ENCODE measurements at places on chromosomes 5 and 9.

GRCh38 chr5:39765366-39765765 lies 340.6 kb upstream of the DAB2 start:
- no peak for DNase-seq

DNA sequence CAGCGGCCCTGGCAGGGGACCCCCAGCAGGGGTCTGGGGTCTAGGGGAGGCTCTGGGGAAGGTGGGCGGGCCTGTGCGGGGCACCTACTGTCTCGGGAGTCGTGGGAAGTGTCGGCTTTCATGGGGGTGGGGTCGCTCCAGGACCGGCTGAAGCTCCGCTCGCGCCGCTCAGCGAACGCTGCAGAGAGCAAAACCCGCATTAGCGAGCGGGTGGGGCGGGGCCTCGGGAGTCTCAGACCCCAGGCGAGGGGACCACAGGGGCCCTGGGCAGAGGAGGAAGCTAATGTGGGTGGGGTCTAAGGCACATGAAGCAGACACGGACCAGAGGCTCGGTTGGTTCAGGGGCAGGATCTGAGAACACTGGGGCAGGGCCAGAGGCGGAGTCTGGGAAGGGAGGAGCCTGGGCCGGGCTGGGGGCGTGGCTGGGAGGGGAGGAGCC lies 5.5 kb downstream of the NSMF start:
- peak; percentile 72 for DNase-seq

GRCh38 chr9:132610661-132611060 lies 28.3 kb downstream of the BARHL1 start:
- no peak for DNase-seq

DNA sequence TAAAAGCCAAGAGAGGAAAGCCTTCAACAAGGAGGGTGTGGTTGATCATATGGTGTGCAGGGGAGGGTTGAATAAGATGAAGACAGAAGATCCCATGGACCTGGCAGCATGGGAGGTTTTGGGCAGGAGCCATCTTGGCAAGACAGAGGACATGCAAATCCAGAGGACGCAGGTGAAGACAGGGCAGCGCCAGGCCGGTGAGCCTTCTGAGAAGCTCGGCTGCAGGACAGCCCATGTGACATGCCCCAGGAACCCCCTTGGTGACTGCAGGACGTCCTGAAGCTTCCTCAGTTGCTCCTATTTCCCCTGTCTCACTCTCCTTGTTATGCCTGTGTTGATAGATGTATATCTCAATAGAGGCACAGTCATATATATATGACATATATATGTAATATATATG lies 159.4 kb downstream of the GADD45G start:
- DNase-seq, result no peak

DNA sequence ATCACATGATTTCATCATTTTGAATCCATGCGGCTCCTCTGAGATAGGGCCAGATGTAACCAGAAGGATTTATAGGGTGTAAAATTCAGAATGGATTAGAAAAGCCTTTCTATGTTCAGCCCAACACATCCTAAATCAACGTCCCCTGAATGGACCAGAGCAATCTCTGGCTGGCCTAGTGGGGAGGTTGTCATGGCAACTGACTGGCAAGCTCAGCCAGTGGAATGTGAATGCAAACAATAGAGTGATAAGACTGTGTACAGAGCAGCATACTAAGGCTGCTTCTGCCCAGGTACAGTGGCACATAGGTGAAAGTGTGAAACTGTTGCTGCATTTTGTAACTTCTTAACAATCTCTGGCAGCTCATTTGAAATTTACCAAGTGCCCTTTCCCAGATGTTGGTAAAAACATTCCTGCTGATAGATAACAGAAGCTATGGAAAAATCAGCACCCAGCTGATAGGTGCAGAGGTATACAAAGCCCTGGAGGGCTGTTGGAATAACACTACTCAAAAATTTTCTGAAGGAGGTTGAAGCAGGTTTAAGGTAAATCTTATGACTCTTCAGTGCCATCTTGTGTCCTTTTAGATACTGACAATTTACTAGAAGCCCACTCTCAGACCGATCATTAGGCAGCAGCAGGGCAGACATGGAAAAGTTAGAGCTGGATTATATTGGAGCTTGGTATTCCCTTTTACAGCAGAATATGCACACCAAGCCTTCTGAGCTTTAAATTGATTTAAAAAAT lies 267.2 kb downstream of the RAB3C start:
- no peak for DNase-seq

DNA sequence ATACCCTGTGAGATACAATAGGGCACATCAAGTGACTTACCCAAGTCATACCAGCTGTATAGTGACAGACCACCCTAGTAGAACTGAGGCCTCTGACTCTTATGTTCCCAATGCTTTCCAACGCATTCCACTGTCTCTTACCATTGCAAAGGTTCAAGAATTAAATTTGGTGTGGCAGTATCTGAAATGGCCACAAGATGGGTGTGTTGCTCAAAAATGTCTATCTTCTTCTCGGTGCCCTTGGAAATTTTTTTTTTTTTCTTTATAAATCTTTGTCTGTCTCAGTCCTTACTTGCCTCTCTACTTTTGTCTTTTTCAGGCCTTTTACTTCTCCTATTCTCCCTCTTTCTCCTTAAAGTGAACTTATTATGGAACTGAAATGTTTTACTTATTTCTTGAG lies 48.4 kb downstream of the GPR21 start:
- DNase-seq, result no peak

- no peak for DNase-seq
Measured at GRCh38 chr9:14325147-14325546, 11.2 kb upstream of the NFIB start.

DNA sequence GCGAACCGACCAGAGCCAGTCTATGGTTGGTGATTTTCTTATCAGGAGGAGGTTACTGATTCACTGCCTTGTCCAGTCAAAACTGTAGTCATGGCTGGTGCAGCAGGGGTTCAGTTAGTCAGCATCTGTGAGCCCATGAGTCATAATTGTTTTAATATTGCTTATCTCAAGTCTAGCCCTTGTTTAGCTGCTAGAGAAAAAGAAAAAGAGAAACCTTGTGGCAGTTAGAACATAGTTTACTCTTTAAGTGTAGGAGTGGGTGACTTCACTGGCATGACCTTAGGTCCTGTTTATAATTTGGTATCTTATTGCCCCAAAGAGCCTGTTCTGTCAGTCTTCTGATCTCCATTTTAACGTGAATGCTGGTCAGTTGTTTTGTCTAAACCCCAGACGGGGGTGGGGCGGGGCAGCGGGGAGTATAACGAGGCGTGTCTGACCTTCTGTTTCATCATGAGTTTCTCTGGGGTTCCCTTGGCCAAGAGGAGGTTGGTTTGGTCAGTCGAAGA lies 76.9 kb upstream of the NFIL3 start:
- DNase-seq, result peak; percentile 55

- DNase-seq, result no peak
Measured at GRCh38 chr5:153654504-153655200, 164.2 kb downstream of the GRIA1 start.

DNA sequence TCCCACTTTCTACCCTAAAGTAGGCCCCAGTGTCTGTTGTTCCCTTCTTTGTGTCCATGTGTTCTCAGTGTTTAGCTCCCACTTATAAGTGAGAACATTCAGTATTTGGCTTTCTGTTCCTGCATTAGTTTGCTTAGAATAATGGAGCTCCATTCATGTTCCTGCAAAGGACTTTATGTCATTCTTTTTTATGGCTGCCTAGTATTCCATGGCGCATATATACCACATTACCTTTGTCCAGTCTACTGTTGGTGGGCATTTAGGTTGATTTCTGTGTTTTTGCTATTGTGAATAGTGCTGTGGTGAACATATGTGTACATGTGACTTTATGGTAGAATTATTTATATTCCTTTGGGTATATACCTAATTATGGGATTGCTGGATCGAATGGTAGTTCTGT lies 30.4 kb downstream of the DDX4 start:
- DNase-seq, result no peak

GRCh38 chr5:151935135-151935695 lies 10.6 kb upstream of the GLRA1 start:
- no peak for DNase-seq

- DNase-seq, result no peak
Measured at GRCh38 chr9:105861972-105862371, 167.6 kb downstream of the TMEM38B start.

DNA sequence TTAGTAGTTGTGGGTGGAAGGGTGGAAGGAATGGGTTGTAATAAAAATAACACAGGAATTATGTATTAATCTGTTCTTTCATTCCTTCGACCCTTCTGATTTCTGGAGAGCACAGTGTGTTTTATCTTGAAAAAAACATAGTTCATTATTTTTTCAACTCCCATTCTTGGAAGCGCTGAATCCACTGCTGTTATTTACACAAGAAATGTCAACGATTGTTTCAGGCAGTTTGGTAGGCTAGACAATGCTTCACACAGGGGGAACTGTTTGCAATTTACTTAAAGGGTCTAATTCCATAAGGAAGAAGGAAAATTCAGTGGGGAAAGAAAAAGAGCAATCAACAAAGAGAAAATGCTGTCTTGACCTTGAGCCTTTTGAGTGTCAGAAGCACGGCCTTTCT lies 142.9 kb downstream of the TLE1 start:
- no peak for DNase-seq

- no peak for DNase-seq
Measured at GRCh38 chr5:32276173-32276853, 36.4 kb downstream of the MTMR12 start.

GRCh38 chr5:91401175-91401574 lies 18.1 kb upstream of the ARRDC3 start:
- DNase-seq, result no peak

GRCh38 chr5:112923148-112923917 lies 1.3 kb upstream of the REEP5 start:
- peak; percentile 77 for DNase-seq

DNA sequence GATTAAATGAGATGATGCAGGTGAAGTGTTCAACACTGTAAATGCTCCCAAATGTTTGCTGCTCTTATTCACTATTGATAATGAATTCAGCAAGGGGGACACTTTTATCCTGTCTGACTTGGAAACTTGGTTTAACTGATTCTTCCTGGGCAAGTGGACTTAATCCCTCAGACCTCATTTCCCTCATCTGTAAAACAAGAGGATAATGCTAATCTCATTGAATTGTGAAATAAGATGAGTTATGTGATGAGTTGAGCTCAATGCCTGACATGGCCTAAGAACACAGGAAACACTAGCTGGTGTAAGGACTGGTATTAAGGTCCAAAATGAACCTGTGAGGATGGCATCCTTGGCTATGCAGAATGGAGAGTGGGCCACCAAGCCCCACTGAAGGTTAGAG lies 23.3 kb downstream of the TNFSF15 start:
- DNase-seq, result no peak

GRCh38 chr9:126794441-126794840 lies 10.4 kb upstream of the ZBTB43 start:
- no peak for DNase-seq

- DNase-seq, result no peak
Measured at GRCh38 chr5:75279321-75279720, 42.6 kb upstream of the ANKRD31 start.

GRCh38 chr9:12544700-12545099 lies 148.5 kb upstream of the TYRP1 start:
- no peak for DNase-seq

- DNase-seq, result no peak
Measured at GRCh38 chr5:148825716-148826052, 727 bp upstream of the ADRB2 start.

GRCh38 chr9:129224618-129225489 lies 46.8 kb upstream of the IER5L start:
- no peak for DNase-seq

DNA sequence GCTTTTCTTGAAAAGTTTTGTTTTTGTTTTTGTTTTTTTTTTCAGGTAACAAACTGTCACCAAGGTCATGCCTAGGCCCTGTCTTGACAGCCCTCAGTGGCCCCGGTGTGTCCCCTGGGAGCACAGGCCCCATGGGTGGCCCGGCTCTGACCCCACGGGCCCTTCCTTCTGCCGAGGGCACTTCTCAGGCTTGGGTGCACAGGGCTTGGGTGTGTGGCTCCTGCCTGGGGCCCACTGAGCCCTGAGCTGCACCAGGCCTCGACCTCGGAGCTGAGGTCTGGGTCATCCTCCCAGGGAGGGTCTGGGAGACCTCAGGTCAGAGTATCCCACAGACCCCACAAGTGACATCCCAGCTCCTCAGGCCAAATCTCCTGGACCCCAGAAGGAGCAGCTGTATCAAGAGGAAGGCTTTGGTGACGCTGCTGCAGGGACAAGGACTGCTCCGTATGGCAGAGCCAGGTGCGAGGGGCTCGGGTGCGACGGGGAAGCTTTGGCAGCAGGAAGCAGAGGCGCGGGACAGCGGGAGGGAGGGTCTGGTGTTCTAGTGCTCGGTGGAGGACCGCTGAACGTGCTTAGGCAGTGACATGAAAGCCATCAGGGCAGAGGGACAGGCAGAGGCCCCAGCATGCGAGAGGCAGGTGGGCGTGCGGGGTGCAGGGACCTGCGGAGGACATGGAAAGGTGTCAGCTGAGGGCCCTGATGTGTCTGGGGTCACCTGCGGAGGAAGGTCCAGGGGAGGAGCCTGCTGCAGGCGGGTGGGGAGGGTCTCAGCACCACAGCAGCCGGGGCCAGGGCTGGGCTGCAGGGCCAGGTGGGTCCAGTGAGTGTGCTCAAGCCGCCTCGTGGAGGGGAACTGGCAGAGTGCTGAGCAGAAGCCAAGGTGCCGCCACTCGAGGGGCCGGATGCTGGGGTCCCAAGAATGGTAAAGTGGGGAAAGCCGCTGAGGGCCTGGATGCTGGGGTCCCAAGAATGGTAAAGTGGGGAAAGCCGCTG lies 18.4 kb upstream of the SLC9A3 start:
- DNase-seq, result no peak

DNA sequence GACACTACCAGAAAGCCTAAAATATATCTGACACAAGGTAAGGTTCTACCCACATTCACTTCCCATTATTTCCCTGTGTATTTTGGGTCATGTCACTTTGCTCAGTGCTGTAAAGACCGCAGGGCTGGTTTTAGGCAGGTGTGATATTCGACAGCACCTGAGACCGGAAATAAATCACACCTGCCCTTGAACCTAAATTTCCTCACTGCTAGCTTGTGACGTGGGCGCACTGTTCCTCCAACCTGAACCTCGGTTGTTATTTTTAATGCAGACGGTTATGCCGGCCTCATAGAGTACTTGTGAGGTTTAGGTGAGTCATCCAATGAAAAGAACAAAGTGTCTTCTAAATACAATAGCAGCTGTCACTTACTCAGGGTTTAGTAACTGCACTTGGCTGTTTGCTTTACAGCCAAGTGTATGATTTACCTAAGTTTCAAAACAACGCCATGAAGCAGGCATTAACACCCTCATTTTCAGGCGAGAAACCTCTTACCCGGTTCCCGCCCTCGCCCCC lies 20.7 kb upstream of the ZNF782 start:
- peak; percentile 60 for DNase-seq

DNA sequence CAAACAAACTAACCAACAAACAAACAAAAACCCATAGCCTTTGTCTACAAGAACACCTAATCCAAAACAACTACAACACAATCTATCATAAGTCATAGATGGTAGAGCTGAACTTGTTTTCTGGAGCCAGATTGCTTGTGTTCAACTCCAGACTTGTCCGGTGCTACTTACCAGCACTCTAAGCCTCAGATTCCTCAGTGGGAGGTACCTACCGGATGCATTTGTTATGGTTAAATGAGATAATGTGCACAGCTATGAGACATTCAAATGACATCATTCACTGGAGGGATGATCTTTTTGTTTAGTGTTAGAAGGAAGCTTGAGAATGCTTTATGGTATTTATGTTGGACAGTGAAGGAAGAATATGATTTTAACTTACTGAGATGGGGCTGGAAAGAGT lies 592.9 kb upstream of the C9orf72 start:
- no peak for DNase-seq

- no peak for DNase-seq
Measured at GRCh38 chr9:2050236-2050635, 35.1 kb downstream of the SMARCA2 start.

- DNase-seq, result no peak
Measured at GRCh38 chr9:125906144-125906543, 159.0 kb downstream of the PBX3 start.

GRCh38 chr5:90786756-90787155 lies 228.2 kb downstream of the ADGRV1 start:
- DNase-seq, result no peak
